Endodermal cell (in vitro differentiated cells): ENCODE measurements at places on chromosomes 12 and 14. TPM values are rescaled to one million over a fixed set of nuclear protein-coding genes. Genes with fewer than 3 reads are reported as not detected.

The FGF6 gene
- not detected in 2 replicates for total RNA-seq

The CABP1 gene
- total RNA-seq, result 0.25 and 0.86 TPM in 2 replicates

The SNAPC1 gene
- total RNA-seq, result 8.6 and 8.8 TPM in 2 replicates

The KRT72 gene
- total RNA-seq, result not detected in 3 replicates

The CIDEB gene
- 3.1 and 3.4 TPM in 2 replicates for total RNA-seq

The PTCSC3 gene
- total RNA-seq, result not detected in 3 replicates
